Pons (tissue), 1 donor: ENCODE measurements at places on chromosomes 3 and 15.

- DNase-seq = no peak
These were observed 330.2 kb downstream of the EPHB1 start for GRCh38 chr3:135125171-135125801.

- DNase-seq = no peak
These were observed 22.6 kb upstream of the CACNA2D2 start for GRCh38 chr3:50525987-50526386.

DNA sequence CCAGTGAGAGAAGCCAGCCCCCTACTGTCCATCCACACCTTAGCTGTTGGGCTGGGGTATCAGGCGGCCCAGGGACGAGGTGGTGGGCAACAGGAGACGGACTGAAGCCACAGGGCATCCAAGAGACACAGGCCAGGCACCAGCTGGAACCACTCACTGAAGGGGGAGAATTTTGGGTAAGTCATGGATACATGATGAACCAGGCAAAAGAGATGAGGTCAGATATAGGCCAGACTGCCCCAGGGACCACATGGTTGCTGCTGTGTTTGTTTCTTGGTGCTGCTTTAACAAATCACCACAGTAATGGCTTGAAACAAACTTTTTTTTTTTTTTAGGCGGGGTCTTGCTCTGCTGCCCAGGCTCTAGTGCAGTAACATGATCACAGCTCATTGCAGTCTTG is 66.4 kb downstream of the SEMA5B start:
- no peak for DNase-seq

GRCh38 chr3:194930377-194931204 is 244.9 kb downstream of the FAM43A start:
- DNase-seq = peak; percentile 31

- DNase-seq = no peak
These were observed 118.8 kb upstream of the AZI2 start for GRCh38 chr3:28467414-28467813.

DNA sequence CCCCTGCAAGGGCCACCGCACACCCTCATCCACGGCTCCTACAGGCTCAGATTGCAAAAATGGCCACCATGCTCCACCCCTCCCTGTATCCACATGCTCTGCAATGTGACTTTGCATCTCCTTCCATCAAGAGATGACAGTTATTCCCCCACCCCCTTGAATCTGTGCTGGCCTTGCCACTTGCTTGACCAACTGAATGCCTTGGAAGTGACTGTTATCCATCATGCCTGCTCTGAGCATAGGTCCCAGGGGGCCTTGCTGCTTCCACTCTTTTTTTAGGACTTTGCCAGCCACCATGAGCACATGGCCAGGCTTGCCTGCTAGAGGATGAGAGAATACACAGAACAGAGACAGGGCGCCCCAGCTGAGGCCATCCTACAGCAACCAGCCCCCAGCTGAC is 13.6 kb downstream of the HAPLN3 start:
- DNase-seq = no peak

- peak; percentile 42 for DNase-seq
These were observed 985 bp downstream of the TRPC1 start for GRCh38 chr3:142724682-142725356.

DNA sequence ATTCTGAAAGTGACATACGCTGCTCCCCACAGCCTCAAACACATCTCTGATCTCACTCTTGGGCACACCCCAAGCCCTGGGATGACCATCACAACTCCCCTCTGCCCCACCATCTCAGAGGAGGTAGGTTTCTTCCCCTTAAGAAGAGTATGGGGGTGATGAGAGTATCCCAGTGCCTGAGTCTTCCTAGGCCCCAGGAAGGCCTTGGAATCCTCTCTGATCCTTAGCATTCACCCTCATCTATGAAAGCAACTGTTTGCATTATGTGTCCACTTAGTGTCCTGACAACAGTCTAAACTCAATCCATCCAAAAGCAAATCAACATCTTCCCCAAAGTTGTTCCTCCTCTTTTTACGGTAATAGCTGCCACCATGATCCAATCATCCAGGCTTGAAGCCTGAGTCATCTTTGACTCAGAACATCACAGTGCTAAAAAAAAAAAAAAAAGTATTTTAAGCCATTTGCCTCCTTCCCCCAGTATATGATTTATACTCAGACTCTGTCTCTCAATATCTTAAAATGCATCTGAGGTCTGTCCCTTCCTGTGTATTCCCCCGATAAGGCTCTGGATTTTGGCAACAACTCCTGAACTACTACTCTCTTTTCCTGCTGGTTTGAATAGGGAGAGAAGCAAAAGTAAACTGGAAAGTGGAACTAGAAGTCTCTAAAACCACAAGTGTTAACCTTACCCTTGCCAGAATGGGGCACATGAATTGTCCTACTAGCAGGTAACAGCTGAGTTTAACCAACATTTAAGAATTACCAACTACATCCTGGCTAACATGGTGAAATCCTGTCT is 22.5 kb downstream of the POPDC2 start:
- peak; percentile 49 for DNase-seq

GRCh38 chr3:114770874-114771273 is 376.2 kb downstream of the ZBTB20 start:
- no peak for DNase-seq

GRCh38 chr3:14640157-14640562 is 11.4 kb upstream of the CCDC174 start:
- no peak for DNase-seq

- no peak for DNase-seq
These were observed 94.1 kb downstream of the ASB7 start for GRCh38 chr15:100696452-100696851.

DNA sequence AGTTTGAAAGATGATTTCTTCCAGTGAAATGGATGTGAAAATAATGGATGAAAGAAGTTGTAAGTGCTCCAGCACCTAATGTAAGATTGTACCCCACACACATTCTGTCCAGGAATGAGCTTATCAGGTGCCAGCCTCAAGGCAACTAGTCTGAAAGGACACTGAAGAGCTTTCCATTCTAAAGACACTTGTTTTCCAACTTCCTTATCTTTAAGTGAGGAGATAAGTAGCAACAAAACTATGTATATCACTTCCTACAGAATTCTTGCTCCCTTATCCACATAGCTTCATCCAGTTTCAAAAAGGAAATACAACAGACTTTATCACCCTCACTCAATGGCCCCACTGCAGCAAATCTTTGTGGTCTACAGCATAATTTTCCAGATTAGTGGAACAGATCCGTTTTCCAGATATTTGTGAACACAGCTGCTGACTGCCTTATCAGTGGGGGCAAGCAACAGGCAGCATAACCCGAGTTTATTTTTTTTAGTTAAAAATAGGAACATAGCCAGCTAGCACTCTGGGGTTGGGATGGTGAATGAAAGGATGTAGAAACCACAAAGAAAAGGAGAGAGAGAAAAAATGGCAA is 60.6 kb downstream of the CD200R1L start:
- DNase-seq = no peak

DNA sequence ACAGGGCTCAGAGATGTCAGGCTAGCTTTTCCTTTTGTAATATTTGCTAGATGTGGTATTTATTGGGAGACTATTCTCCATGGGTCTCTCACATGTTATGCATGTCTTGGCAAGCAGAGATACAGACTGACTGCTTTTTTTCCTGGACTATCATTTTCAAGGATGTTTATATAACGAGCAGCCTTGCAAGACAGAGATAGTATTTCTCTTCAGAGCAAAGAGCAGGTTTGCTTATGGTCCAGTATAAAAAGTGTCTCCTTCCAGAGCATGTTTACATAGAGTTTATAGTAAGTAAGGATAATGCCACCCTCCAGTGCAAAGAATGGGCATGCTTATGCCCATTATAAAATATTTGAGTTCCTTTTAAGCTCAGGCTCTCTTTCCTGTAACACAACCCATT is 24.6 kb downstream of the GTF2E1 start:
- no peak for DNase-seq

DNA sequence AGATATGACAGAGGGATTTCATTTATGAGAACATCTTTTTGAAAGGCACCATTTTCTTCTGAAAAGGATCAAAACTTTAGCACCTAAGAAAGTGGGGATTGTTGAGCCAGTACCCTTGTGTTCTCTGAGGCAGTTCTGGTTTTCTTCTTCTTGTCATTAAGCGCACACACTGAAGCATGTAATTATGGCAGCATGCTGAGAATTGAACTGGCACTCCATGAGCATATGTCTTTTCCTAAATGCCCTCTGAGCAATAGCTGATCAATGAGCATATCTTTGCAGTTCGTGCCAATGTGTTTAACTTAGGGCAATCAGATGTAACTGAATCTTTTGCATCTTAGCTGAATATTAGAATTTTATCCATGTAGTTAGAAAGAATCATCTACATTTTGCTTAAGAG is 53.9 kb upstream of the VGLL3 start:
- no peak for DNase-seq

- DNase-seq = no peak
These were observed 37.1 kb downstream of the RPL39L start for GRCh38 chr3:187102073-187102634.

DNA sequence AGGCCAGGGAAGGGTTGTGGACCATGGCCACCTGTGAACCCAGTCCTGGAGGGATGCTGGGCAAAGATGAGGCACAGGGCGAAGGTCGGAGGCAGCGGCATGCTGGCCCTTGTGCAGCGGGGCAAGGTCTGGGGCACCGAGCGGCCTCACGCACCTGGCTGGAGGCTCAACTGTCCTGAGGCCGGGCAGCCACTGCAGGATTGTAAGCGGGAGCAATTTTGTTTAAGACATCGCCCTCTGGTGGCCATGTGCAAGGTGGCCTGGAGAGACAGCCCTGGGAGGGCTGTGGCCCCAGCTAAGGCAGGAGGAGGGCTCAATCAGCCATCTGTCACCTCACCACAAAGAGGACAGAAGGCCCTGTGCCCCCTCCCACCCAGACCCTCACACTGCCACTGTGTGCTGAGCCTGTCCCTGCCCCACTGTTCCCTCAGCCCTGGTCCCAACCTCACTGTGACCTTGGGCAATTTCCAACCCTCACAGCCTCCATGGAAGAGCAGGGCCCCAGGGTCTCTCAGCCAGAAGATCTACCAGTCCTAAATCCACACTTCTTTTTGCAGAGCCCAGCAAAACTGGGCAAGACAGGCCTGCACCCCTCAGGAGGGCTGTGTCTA is 46.2 kb downstream of the TPRA1 start:
- peak; percentile 68 for DNase-seq

- no peak for DNase-seq
These were observed 73.3 kb downstream of the SETMAR start for GRCh38 chr3:4376499-4376898.

GRCh38 chr3:8200996-8201395 is 300.6 kb upstream of the LMCD1 start:
- DNase-seq = no peak

- DNase-seq = no peak
These were observed 300.6 kb downstream of the MECOM start for GRCh38 chr3:169362868-169363267.

- no peak for DNase-seq
These were observed 1006.6 kb downstream of the NAALADL2 start for GRCh38 chr3:175865724-175866123.

- no peak for DNase-seq
These were observed 7.8 kb upstream of the AEN start for GRCh38 chr15:88613074-88613944.

- DNase-seq = peak; percentile 89
These were observed 21.5 kb upstream of the MORF4L1 start for GRCh38 chr15:78850941-78851755.

DNA sequence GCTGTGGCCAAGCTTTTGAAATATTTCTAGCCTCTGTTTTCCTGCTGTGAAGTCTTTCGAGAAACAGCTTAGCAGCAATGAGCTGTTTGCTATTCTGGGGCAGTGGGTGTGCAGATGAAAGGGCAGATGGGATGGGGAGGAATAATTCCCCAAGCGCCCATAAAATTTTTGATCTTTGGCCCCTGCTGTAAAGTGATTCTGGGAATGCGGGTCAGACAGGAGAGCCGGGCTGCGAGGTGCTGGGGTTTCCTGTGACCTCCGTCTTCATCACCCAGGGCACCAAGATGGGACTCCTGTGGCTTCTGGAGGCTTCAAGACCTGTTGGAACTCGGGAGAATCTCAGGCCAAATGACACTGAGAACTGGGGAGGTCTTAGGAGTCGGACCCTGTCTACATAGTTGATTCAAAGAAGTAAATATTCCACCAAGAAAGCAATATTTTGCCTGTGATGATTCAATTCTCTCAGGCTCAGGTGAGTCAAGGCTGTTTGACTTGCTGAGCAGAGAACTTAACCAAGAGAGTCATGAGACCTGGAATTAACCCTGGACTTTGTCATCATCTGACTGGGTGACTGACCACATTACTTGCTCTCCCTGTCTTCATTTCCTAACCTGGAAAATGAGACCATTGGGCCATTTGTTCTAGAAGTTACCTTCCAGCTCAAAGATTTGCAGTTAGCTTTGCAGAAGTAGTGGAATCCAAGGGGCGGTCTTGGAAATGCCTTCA is 86.4 kb downstream of the POLR2M start:
- DNase-seq = no peak

- no peak for DNase-seq
These were observed 40.8 kb downstream of the RARB start for GRCh38 chr3:25468866-25469319.

DNA sequence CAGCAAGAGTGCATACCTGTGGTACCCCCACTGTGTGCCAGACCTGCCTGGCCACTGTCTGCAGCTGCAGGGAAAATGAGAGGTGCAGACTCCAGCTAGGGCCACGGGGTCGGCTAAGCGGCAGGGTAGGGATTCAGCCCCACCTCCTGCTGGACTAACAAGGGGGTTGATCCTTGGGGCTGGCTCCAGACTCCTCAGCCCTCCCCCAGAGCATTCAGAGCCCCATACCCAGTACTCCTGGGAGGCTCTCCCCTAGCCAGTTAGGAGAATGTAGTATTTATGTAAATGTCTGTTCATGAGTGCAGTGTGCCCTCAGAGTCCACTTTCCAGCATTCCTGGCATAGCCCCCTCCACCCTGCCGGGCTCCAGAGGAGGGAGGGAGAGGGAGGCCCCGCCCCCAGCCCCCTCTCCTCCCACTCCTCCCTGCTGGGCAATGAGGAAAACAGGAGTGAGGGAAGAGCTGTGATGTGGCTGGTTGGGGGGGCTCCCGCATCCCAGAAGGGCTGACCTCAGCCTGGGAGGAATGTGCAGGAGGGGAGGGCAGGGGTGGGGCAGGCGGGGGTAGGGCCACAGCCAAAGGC is 4.5 kb upstream of the SEMA3B start:
- peak; percentile 89 for DNase-seq

DNA sequence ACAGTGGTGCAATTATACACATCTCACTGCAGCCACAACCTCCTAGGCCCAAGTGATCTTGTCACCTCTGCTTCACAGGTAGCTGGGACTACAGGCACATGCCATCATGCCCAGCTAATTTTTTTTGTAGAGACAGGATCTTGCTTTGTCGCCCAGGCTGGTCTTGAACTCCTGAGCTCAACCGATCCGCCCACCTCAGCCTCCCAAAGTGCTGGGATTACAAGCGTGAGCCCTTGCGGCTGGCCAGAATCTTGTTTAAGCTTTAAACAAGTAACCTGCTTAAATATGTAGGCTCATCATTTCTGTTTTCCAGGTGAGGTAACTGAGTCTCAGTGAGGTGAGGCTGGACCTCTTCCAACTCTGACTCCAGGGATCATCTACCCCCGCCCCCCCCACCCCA is 7.7 kb upstream of the PSTPIP1 start:
- no peak for DNase-seq

DNA sequence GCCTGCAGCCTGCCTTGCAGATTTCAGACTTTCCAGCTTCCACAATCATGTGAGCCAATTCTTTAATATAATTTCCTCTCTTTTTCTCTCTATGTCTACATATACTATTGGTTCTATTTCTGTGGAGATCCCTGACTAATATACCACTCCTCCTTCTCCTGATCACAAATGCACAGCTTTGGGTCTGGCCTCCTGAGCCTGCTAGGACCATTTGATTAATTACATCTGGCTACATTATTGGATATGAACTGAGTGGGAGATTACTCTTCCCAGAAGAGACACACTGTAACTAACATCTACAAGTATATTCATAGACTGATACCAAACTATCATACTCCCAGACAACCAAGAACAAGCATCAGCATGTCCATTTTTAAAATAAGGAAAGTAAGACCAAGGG is 188.9 kb upstream of the LMCD1 start:
- no peak for DNase-seq
